AML-193 (cell line): ENCODE measurements at places on chromosomes 3 and 15.

GRCh38 chr15:48143856-48144255, 23.1 kb downstream of the SLC24A5 start:
- no peak for DNase-seq

DNA sequence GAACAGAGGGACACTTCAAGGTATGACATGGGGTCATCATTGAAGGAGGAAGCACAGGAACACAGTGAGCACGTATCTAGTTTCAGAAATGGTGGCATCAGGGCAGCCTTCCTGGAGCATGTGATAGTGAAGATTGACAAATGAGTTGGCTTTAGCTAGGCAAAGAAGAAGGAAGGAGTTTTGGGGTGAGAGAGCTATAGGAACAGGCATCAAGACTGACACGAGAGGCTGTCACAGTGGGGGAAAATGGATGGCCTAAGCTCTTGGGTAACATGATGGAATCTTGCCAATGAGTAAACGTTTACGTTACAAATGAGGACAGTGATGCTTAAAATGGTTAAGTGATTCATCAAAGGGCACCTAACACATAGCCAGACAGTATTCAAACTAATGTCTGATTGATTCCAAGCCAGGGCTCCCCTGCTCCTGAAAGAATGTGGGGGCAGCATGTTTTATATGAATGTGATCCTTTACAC, 23.1 kb upstream of the GPR171 start:
- DNase-seq = no peak

- no peak for DNase-seq
Measured at GRCh38 chr3:58288011-58288728, 17.9 kb upstream of the RPP14 start.

GRCh38 chr15:74635228-74635627, 19.6 kb downstream of the CLK3 start:
- peak; percentile 59 for DNase-seq

- DNase-seq = no peak
Measured at GRCh38 chr15:31328428-31328968, 1.9 kb downstream of the KLF13 start.
